Activated CD8-positive, alpha-beta T cell treated with anti-CD3 and anti-CD28 coated beads for 36 hours (primary cell): ENCODE measurements at places on chromosomes 16 and 17. TPM values are rescaled to one million over a fixed set of nuclear protein-coding genes. Genes with fewer than 3 reads are reported as not detected.

Gene GNG13
- total RNA-seq: not detected

DNA sequence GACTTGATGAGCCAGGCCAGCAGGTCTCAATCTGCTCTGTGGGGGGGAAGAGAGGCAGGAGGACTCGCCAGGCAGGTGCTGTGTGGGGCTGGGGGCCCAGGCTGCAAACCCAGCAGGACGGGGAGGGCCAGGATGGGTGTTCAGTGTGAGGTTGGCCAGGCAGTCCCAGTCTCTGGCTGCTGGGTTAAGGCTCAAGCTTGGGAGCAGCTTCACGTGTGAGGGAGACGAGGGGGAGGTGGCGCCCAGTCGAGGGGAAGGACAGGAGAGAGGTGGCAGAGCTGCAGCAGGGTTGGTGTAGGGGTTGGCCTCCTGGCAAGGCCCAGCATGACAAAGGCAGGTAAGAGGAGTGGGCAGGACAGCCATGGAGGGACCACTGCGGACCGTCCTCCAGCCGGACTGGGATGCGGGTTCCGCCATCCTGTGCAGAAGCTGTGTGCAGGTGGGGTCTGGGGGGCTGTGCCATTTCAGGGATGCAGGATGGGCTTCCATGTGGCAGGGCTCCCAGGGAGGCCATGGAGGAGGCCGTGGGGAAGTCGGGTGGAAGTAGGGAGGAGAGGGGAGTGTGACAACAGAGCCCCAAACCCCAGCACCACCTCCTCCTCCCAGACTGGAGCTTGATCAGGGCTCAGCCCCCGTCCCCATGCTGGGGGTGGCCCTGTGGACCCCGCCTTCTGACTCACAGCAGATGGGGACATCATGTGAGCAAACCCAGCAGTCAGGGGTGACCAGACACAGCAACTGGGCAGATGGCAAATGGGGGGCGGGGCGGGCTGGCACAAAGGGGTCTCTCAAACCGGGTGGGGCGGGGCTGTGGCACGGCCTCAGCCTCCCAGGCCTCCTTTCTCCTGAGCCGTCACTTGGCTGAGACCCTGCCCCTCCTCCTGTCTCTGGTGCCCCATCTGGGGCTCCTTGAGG lies 2.8 kb downstream of the ADGRG1 start:
- H3K4me3 ChIP-seq: no peak overlapping the region
- H3K27me3 ChIP-seq: peaks cover 9% of the 10 kb centered on the region
- no peak for DNase-seq
- no peak overlapping the region for H3K27ac ChIP-seq
- no peaks in the 10 kb centered on the region for H3K36me3 ChIP-seq

- no peaks in the 10 kb centered on the region for H3K36me3 ChIP-seq
- H3K27ac ChIP-seq: no peak overlapping the region
- no peak for DNase-seq
- H3K27me3 ChIP-seq: peaks cover 13% of the 10 kb centered on the region
- no peak overlapping the region for H3K4me3 ChIP-seq
Measured at GRCh38 chr16:3015865-3016521, 2.0 kb downstream of the CLDN6 start.

Gene RNU2-1
- 4,070 TPM for total RNA-seq

Gene KRTAP4-3
- total RNA-seq: not detected

GRCh38 chr16:19771796-19772195 lies 53.7 kb downstream of the IQCK start:
- no peak overlapping the region for H3K4me3 ChIP-seq
- no peaks in the 10 kb centered on the region for H3K4me1 ChIP-seq
- no peak for DNase-seq
- peaks cover 1% of the 10 kb centered on the region for H3K36me3 ChIP-seq
- no peak overlapping the region for H3K27ac ChIP-seq
- H3K27me3 ChIP-seq: no peaks in the 10 kb centered on the region

Gene PARN
- total RNA-seq: 43.0 TPM

DNA sequence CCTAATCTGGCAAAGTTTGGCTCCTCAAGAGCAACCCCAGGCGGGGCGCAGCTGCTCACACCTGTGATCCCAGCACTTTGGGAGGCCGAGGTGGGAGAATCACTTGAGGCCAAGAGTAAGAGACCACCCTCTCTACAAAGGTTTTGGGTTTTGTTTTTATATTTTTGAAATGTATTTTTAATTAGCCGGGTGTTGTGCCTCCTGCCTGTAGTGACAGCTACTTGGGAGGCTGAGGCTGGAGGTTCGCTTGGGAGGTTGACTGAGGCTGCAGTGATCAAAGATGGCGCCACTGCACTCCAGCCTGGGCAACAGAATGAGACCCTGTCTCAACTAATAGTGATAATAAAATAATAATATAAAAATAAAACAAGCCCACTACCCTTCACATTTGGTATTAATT lies 756 bp upstream of the USP7 start:
- H3K27me3 ChIP-seq: peaks cover under 1% of the 10 kb centered on the region
- H3K4me1 ChIP-seq: peaks cover 22% of the 10 kb centered on the region
- peaks cover 14% of the 10 kb centered on the region for H3K36me3 ChIP-seq
- peak overlapping the region; percentile 71 for H3K27ac ChIP-seq

DNA sequence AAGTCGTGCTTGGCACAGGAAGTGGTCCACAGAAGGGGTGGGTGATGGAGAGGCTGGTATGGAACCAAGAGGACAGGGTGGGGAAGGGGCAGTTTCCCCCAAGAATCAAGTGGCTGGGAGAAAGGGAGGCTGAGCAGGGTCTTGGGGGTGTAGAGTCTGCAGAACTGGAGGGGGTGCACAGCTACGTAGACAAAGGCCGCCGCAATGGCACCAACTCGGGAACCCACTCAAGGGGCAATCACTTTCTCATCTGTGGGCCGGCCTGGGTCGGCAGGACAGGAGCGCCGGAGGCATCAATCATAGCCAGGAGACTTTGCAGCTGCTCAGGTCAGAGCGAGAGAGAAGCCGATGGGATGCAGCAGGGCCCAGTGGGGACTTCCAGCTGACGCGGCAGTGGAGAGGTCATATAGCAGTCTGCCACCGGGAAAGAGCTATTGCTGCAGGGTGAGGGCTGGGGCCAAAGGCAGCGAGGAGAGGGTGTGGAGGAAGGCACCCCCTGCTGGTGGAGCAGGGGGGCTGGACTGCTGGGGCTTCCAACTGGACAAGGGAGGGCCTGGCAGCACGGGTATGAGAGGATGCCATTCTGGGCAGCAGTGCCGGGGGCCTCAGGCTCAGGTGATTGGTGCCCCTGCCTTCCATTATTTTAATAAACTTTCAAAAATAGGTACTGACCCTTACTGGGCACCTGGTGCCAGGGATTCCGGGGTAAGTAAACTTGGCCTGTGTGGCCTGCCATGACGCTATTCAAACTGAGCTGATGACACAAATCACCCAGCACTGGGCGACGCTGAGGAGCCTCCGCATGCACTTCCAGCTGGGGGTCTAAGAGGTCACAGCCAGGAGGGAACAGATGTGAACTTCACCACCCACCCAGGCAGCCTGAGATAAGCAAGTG lies 52.5 kb upstream of the MTSS2 start:
- H3K4me3 ChIP-seq: peak overlapping the region; percentile 66
- peaks cover 74% of the 10 kb centered on the region for H3K4me1 ChIP-seq
- peak overlapping the region; percentile 96 for H3K27ac ChIP-seq
- peak; percentile 74 for DNase-seq
- no peaks in the 10 kb centered on the region for H3K27me3 ChIP-seq
- peaks cover 21% of the 10 kb centered on the region for H3K36me3 ChIP-seq

Gene SEC14L5
- not detected for total RNA-seq

Gene TNP2
- not detected for total RNA-seq

DNA sequence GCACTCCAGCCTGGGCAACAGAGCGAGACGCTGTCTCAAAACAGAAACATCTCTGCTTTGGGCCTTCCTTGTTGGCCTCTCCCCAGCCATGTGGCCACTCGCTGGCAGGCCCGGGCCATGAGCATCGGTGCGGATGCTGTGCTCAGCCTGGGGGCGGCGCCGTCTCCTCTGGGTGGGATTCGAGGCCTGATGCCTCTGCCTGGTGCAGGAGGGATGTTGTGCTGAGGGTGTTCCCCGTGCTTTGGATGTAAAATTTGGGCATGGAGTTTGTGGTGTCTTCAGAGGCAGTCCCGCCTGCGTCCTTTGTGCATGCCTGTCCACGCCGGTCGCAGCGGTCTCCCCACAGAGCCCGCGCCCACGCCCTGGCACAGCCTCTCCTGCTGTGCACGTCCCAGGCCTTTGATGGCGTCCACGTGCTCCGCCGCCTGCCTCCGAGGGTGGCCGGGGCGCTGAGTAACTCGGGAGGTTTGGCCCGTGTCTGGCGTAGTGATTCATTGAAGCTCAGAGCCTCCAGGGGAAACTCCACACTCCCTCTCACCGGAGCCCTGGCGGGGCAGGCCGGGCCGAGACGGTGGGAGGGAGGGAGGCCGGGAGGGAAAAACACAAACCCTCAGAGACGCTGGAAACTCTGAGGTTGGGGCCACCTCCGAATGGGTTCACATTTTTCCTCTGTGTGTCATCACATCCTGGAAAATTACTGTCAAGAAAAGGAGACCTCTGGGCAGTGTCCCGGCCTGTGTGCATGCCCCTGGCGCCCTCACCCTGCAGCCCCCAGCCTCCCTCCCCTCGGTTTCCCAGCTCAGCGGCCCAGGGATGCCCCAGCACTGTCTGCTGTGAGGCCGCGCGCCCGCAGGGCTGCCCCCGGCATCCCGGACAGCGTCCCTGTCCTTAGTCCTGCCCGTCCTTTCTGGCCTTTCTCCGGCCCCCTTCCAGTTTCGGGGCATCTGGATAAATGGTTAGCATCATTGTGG lies 19.0 kb downstream of the CENPX start:
- H3K27ac ChIP-seq: no peak overlapping the region
- H3K4me3 ChIP-seq: no peak overlapping the region
- H3K27me3 ChIP-seq: no peaks in the 10 kb centered on the region
- H3K4me1 ChIP-seq: no peaks in the 10 kb centered on the region
- peak; percentile 23 for DNase-seq
- H3K36me3 ChIP-seq: no peaks in the 10 kb centered on the region

GRCh38 chr17:42442196-42442565 lies 16.5 kb upstream of the ATP6V0A1 start:
- no peaks in the 10 kb centered on the region for H3K36me3 ChIP-seq
- no peak overlapping the region for H3K27ac ChIP-seq
- DNase-seq: no peak
- no peak overlapping the region for H3K4me3 ChIP-seq

Gene DNAH17
- 0.45 TPM for total RNA-seq

Gene MGAT5B
- not detected for total RNA-seq

- H3K27ac ChIP-seq: no peak overlapping the region
- no peaks in the 10 kb centered on the region for H3K36me3 ChIP-seq
- no peaks in the 10 kb centered on the region for H3K27me3 ChIP-seq
- H3K4me1 ChIP-seq: no peaks in the 10 kb centered on the region
Measured at GRCh38 chr16:49051576-49051975, 230.1 kb downstream of the CBLN1 start.

GRCh38 chr16:72621651-72622050 lies 426.3 kb downstream of the ZFHX3 start:
- no peak overlapping the region for H3K4me3 ChIP-seq
- H3K4me1 ChIP-seq: no peaks in the 10 kb centered on the region
- DNase-seq: no peak
- H3K27ac ChIP-seq: no peak overlapping the region

DNA sequence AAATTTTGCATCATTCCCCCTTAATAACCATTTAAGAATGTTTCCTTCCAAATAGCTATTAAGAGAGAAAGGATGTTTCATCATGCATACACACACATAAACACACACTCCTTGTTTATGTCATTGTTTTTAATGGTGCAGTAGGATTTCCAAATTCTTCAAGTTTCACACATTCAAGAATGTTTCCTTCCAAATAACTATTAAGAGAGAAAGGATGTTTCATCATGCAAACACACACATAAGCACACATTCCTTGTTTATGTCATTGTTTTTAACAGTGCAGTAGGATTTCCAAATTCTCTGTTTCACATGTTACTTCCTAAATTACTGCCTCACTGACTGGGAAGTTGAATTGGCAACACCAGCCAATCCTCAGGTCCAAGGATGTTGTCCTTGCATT lies 7.8 kb downstream of the TOX3 start:
- DNase-seq: no peak
- H3K27me3 ChIP-seq: peaks cover 7% of the 10 kb centered on the region
- no peaks in the 10 kb centered on the region for H3K4me1 ChIP-seq
- no peaks in the 10 kb centered on the region for H3K36me3 ChIP-seq
